ENCODE measurements at places on chromosomes 3 and 15.

DNA sequence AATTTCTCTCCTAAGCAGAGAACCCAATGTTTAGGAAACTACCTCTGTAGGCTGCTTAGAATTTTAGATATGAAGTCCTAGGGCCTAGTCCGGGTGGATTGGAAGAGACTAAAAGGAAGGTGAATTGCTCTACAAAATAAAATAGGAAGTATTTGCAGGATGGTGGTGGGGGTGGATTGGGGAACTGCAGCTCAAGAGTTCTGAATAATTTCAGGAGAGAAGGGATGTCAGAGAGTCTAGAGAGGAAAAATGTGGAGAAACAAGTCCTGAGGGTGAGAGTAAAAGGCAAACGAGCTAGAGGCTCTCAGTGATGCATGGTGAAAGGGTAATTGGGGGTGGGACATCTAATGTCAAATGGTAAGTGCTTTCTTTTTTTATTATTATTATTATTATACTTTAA lies 10.2 kb upstream of the CP start:
- no peak for DNase-seq

DNA sequence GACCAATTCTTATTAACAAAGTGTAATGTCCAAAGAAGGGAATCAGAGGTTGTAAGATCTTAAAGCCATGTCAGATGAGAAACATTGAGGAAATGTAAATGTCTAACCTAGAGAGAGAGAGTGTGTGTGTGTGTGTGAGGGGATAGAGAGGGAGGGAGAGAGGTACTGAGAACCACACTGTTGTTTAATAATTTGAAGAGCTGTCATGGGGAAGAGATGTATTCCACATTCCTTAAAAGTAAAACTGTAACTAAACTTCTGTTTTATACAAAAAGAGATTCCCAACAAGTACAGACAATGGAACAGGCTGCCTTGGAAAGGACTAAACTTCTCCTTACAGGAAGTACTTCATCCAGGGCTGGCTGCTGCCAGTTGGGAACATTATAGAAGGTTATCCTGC lies 68.9 kb upstream of the BOC start:
- DNase-seq: no peak

DNA sequence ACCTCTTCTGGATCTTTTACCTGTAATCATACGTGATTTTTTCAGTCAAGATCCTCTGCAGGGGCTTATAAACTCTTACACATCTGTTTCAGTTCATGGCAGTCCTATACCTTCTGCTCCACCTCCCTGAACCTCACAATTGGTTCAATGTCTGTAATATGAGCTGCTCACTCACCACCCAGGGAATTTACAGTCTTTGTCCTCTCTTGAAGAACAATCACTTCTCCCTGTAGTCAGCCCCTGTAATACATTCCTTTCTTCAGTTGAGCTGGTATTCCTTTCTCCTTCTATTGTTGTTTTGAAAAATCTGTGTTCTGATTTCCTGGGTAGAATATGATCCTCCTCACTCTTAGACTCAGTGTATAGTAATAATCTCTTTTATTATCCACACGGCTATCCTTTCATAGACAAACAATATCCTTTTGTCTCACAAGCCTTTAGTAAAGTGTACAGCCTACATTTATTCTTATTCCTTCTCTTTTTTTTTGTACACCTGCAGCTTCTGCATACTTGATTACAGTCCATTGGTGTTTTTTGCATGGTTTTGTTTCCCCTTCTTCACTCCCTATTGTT lies 101.8 kb downstream of the NECTIN3 start:
- peak; percentile 43 for DNase-seq

DNA sequence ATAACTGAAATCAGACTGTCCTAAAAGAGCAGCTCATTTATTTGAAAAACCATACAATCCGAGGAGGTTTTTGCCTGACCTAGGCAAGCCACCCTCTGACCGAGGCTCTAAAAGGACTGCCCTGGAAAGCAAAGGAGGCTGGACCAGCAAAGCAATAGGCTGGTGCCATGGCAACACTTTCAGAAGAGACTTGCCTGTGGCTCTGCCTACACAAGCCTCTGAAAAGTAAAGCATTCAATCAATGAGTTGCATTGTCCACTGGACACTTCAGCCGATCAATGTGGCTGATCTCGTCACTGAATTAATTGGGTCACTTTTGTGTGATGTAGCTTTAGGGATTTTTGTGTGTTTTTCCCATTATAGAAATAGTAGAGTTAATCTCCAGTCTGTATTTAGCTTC lies 99.1 kb upstream of the SEMA6D start:
- no peak for DNase-seq

DNA sequence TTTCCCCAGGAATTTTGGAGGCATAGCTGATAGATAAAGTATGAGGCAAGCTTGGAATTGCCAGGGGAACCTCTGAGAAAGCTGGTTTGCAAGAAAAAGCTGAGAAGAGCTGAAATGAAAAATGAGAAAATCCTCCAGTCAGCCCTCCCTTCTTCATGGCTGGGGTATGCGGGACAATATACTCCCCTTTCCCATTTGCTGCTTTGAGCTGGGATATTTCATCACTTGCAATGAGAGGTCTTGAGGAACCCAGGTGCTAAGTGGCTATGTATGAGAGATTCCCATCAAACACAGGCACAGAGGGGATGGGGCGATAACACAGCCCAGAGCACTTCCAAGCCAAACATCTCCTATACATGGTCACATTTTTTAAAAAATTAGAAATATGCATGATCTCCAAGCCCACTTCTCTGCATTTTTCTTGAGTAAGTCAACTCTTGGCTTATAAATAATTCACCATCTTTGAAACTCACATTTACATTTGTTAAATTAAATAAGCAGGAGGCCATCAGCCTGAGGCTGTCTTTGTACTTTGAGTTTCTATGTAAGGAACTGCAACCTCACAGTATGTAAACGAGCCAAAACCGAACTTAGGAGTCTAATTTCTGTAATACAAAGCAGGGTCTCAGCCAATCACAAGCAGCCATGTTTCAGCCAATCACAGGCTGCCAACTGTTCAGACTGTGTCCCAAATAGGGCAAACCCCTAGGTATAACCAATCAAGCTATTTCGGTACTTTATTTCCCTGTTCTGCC lies 983.6 kb upstream of the NR2F2 start:
- no peak for DNase-seq

GRCh38 chr3:29751647-29752314 lies 470.9 kb downstream of the RBMS3 start:
- peak; percentile 2 for DNase-seq

DNA sequence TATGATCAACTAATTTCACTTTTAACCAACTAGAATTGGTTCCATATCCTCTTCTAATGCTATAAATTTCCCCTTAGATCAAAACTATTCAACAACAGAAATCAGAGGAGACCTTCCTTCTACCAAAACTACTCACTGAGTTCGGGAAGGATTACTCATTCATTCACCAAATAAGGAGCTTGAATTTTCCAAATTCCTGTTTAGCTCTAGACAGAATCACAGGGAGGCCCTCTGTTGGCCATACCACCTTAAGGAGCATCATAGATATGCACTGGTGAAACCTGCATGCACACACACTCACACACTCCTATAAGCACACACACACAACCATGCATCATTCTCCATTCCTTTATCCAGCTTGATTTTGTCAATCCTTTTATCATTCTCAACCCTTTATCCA lies 49.0 kb downstream of the SUCLG2 start:
- DNase-seq: no peak

DNA sequence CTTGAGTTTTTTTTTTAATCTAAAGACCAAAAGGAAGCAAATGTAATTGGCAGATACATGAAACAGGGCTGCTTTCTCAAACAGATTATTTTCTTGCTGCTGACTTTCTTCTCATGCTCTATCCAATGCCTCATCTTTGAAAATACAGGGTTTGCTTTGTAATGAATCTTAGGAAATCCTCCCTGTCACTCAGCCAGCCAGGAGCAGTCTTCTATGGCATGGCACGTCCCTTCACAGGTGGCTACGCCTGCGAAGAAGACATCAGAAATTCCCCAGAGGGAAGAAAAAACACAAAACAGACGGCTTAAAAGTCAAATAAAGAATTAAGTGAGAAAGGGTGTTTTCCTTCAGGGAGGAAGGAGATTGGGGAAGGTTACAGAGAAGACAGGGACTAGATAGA lies 242.5 kb downstream of the IGSF11 start:
- DNase-seq: no peak

DNA sequence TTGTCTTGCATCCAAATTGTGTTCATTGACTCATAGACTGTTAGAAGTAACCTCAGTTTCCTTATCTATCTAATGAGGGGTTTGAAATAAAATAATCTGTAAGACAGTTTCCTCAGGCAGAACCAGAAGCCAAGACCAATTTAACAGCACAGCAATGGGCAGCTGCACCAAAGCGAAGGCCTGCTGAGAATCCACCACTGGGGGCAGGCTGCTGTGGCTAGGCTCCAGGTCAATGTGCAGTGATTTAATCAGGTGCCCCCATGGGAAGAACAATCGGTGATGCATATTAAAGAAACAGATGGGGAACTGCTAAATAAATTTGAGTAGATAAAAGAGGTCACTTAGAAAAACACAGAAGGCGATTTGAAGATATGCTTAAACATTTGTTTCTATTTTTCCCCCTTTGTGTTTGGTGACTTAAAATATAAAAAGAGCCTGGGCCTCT lies 28.0 kb upstream of the TMOD3 start:
- peak; percentile 96 for DNase-seq

- DNase-seq: no peak
Observed at GRCh38 chr3:141064255-141064926, 13.2 kb downstream of the SPSB4 start.

DNA sequence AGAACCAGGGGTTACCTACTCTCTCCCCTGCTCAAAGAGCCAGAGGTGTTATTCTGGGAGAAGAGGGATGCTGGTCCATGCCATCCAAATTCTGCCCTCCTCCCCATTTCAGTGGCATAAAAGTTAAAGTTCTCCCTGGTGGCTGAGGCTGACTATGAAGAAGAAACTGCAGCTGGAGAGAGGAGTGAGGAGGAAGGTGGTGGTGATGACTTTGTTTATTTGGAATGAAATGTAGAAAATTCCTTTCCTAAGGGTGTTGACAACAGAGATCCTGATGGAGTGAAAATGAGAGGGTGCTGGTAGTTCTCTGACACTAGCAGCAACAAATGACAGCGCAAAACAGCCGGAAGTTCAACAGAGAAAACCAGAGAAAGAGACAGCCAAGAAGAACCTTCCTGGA lies 100.4 kb downstream of the PCCB start:
- DNase-seq: no peak

DNA sequence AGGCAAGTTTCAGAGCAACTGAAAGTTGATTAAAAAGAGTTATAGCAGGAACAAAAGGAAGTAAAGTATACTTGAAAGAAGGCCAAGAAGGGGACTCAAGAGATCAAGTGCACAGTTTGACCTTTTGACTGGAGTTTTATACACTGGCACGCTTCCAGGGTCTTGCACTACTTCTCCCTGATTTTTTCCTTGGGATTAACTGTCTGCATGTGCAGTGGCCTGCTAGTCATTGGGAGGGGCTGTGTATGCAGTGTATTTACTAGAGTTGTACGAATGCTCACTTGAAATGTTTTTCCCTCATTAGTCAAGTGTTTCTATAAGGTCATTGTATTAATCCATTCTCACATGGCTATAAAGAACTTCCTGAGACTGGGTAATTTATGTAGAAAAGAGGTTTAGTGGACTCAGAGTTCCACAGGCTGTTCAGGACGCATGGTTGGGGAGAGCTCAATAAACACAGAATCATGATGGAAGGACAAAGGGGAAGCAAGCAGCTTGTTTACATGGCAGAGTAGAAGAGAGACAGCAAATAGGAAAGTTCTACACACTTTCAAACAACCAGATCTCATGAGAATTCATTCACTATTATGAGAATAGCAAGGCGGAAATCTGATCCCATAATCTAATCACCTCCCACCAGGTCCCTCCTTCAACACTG lies 571.8 kb downstream of the ZPLD1 start:
- no peak for DNase-seq

GRCh38 chr15:40428185-40428584 lies 12.6 kb upstream of the BAHD1 start:
- DNase-seq: no peak

- DNase-seq: no peak
Observed at GRCh38 chr15:93987068-93987467, 244.3 kb upstream of the MCTP2 start.

DNA sequence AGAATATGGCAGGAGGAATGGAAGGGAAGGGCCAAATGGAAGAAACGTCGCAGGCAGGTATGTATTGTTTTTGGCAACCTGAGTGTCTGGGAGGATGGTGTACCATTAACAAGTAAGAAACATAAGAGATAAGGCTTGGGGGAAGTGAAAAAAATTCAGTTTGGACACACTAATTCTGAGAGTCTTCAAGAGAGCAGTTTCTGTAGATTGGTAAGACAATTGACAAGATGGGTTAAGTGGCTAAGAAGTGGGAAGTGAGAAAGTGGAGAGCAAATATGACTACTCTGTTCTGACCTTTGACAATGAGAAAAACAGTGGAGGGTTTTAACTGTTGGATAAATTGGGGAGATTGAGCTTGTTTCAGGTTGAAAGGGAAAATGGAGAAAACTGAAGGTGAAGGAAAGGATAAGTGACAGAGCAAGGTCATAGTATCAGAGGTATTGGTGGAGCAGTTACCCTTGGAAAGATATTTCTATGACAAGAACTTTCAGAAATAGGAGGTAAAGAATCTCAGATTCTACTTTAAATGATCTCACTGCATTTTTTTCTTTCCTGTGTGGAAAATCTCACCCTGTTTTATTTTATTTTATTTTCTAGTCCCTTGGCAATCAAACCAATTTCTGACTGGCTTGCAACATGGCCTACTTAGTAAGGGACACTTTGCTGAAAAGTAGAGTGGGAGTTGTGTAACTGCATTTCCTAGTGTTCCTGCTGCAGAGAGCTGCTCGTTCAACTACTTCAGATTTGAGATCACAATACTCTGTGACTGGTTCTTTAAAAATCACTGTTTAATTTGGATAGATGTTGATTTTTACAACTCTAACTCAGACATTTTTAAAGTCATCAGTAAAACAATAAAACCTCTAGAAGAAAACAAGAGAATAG lies 23.1 kb upstream of the GABPB1 start:
- DNase-seq: no peak

GRCh38 chr3:187041362-187042307 lies 97.7 kb downstream of the RPL39L start:
- no peak for DNase-seq

GRCh38 chr3:121896823-121897222 lies 2.6 kb downstream of the SLC15A2 start:
- no peak for DNase-seq

GRCh38 chr3:6260551-6261191 lies 600.2 kb upstream of the GRM7 start:
- no peak for DNase-seq

- no peak for DNase-seq
Observed at GRCh38 chr3:114379266-114379665, 85.4 kb downstream of the TIGIT start.

DNA sequence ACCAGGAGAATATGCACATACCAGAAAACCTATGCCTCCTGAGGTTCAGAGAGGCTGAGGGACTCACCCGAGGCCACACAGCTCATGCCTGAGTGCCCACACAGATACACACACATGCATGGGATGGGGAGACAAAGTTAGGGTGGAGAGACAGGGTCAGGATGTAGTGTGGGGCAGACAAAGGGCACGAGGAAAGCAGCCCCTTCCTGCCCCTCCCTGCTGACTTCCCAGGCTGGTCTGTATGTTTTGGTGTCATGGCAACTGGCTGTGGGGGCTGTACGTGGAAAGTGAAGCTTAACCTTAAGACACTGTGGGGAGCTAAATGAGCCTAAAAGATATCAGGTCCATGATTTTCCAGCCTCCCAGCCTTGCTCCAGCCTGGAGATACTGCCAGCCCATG lies 57.8 kb downstream of the EPHB3 start:
- DNase-seq: no peak

All from NCI-H2171 treated with DMSO at 0.1 percent for 48 hours (cell line).